ENCODE measurements at places on chromosomes 13 and 19.

GRCh38 chr13:113162783-113163685 lies 4.6 kb downstream of the PROZ start:
- DNase-seq, result no peak

GRCh38 chr19:30666301-30666803 lies 294.2 kb downstream of the ZNF536 start:
- no peak for DNase-seq

- DNase-seq, result no peak
Measured at GRCh38 chr13:39879286-39880035, 224.0 kb downstream of the COG6 start.

- DNase-seq, result peak; percentile 1
Measured at GRCh38 chr13:38804536-38804935, 117.7 kb downstream of the FREM2 start.

GRCh38 chr13:43687038-43687437 lies 99.7 kb downstream of the ENOX1 start:
- no peak for DNase-seq

DNA sequence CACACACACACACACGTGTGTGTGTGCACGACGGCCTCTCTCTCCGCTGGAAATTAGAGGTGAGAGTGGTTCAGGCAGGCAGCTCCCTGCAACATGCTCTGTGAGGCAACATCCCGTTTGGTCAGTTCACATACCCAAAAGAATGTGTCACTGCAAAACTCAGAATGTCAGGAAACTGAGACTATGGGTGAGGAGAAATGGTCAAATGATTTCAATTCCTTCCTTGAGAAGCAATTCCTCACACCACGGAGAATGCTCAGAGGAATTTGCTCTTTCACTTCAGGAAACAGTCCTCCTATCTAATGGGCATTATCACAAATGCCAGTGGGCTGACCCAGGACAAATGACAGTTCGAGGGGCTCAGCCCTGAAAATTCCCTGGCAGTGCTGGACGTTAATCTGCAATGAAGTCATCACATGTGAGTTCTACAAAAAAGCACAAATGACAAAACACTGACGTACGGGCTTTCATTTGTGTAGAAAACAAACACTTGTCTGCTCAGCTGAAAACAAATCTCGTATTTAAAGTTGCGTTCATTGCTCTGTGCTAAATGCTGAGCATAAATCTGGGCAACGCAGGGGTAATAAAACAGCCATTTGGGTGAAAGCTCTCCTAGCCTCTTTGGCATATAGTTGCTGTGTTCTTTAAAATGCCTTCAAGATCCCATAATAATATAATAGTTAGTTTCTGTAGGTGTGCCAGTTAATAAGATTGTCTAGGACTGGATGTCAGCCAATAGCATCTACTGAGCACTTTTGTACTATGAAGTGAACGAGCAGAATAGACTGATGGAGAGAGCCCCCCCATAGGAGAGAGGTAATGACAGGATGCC lies 18.6 kb upstream of the LATS2 start:
- peak; percentile 68 for DNase-seq

GRCh38 chr19:14889994-14890642 lies 4.2 kb upstream of the OR7A17 start:
- no peak for DNase-seq

DNA sequence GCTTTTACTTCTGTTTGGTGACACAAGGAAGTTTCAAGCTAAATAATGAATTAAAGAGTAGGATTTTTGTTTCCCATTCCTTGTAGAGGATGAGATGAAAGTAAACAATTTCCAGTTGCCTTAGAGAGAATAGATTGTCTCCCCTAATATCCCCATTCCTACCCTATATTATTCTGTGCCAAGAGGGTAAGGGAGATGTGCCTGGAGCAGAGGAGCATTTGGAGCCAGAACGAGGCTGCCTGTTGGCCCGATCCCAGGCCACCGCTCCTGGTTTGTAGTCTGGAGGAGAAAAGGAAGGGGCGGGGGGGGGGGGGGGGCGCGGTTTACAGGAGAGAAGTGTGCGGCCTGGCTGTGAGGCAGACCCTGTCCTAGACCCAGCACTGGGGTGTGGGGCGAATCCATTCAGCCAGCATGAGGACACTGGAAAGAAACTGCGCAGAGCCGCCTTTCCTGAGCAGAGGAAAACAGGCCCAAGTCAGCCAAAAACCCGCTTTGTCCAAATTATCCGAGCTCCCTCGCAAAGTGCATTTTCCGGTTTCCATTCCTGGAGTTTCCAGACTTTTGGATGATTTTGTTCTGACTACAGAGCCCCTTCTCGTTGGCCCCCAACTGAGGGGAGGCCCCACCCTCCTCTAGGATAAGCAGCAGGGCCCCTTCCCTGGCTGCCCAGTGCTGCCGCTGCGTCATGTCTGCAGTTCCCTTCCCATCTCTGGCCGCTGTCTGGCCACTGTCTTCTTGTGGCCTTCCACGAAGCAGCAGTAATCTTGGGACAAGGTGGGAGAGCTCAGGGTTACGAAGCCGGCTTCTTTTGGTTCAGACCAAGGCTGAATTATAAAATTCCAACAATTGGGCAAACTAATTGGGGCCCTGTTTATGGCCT lies 23.0 kb downstream of the NFIX start:
- DNase-seq, result no peak

- DNase-seq, result no peak
Measured at GRCh38 chr13:74574964-74575728, 440.9 kb upstream of the KLF12 start.

- no peak for DNase-seq
Measured at GRCh38 chr13:51267622-51268021, 45.4 kb downstream of the FAM124A start.

DNA sequence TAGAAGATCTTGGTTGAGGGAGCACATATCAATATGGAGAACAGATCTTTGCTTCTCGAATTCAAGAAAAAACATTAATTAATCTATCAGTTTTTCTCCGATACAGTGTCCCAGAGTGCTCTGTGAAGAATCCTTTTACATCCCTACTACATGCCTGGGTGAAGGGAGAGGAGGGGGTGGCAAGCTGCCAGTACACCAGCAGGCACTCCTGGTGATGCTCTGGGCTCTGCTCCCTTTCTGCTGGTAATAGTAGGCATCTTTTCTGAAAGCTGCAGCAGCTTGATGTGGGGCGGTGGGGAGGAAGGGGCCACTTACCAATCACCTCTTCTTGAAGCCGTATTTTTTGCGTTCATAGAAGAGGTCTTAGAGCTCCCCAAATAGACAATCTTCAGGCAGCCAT lies 30.7 kb downstream of the PBX4 start:
- DNase-seq, result no peak

GRCh38 chr13:40438022-40438680 lies 228.3 kb downstream of the FOXO1 start:
- no peak for DNase-seq

DNA sequence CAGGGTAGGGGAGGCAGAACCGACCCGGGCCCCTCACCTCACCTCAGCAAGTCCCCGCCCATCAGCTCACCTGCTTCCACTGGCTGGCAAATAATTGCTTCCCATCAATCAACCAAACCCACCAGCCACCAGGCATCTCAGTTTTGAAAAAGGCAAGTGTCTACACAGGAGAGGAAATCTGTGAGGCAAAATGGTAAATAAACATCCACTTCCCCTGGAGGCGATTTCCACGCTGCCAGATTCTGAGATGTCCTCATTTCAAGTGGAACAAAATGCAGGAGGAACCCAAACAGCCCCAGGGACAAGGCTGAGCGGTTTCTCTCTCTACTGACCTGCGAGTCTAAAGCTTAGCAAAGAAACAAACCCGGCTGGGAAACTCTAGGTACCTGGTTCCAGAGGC lies 117.5 kb downstream of the CRYL1 start:
- DNase-seq, result no peak

DNA sequence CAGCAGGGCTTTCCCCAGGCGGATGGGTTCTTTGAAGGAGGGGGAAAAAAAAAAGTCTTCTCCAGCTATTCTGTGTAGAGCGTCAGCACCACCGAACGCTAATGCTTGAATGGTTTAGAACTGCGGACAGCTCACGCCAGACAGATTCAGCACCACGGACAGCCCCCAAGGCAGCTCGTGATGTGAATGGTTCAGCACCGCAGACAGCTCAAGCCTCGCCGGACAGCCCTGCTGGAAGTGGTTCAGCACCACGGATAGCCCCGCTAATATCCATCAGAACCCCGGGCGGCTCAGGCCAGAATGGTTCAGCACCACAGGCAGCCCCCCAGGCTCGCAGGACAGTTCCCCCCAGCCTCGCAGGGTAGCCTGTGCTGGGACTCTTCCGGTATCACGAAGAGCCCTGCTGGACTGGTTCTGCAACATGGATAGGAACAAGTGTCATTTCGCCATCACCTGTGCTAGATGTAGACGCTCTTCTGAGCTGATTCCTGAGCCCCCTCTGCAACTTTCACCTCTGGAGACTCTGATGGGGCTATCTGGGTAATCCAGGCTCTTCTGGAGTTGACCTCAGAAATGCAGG lies 4.9 kb upstream of the SMIM17 start:
- peak; percentile 20 for DNase-seq

- no peak for DNase-seq
Measured at GRCh38 chr13:102909971-102910370, 64.1 kb downstream of the ERCC5 start.

GRCh38 chr19:17553256-17553655 lies 2.2 kb upstream of the COLGALT1 start:
- peak; percentile 76 for DNase-seq
